H4 (cell line): ENCODE measurements at places on chromosomes 3 and 15. TPM values are rescaled to one million over a fixed set of nuclear protein-coding genes. Genes with fewer than 3 reads are reported as not detected.

- DNase-seq, result no peak
Measured at GRCh38 chr3:56309465-56309864, 158.8 kb downstream of the ERC2 start.

GRCh38 chr15:72671525-72671924, 14.5 kb downstream of the HIGD2B start:
- DNase-seq, result no peak

ERC2 gene
- total RNA-seq, result 0.18 and 1.6 TPM in 2 replicates

DNA sequence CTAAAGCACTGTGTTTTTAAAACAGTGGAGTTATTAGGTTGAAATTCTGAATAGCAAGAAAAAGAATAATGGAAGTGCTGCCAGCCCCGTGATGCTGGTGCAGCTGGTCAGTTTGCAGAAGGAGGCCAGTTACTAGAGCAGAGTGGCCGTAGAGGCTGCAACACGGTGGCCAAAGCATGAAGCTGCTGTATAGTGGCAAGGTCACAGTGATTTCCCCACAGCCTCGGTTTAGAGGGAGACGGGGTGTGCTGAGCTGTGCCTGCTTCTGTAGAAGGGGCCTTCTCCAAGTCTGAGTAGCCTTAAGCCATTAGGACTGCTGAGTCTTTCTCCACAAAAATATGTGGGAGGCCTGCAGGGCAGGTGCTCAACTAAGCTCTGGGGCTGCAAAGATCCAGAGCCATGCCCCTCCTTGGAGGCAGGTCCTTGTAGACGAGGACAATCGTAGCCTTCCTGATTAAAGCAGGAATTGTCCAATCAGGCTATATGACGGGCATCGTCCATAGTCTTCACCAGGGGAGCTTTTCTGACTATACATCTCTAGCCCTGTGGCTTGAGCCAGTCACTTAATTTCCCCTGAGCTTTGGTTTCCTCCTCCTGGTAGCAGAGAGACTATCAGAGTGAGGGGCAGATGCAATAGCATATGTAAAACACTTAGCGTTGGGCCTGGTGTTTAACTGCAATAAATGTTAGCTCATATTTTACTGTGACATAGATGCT, 151.6 kb downstream of the PGPEP1L start:
- no peak for DNase-seq

COL8A1 gene
- total RNA-seq, result 7.3 and 24.3 TPM in 2 replicates

SEMA5B gene
- total RNA-seq, result not detected in 2 replicates

DNA sequence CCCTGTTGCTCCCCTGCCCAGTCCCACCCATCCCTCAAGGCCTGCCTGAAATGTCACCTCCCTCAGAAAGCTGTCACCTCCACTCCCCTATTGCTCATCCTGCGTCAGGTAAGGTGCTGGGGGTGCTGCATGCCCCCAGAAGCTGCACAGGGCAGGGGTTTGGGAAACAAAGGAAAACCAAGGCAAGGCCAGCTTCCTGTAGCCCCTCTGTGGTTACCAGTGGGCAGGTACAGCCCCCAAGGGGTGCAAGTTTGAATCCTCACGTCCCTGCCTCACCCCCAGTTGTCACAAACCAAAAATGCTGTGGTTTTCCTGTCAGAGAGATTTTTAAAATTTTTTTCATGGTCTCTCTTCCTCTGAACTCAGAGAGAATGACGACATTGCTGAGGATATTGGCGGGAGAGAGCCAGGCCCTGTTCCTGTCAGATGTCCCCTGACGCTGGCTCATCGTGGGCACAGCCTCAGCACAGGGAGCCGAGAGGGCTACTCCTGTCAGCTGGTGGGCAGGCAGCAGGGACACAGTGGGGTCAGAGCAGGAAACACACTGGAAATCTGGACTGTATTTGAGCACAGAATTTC, 27.0 kb downstream of the PSTPIP1 start:
- peak; percentile 44 for DNase-seq

- DNase-seq, result no peak
Measured at GRCh38 chr3:74592359-74592758, 22.1 kb downstream of the CNTN3 start.

- DNase-seq, result no peak
Measured at GRCh38 chr3:149965278-149965677, 5.4 kb downstream of the PFN2 start.

DNA sequence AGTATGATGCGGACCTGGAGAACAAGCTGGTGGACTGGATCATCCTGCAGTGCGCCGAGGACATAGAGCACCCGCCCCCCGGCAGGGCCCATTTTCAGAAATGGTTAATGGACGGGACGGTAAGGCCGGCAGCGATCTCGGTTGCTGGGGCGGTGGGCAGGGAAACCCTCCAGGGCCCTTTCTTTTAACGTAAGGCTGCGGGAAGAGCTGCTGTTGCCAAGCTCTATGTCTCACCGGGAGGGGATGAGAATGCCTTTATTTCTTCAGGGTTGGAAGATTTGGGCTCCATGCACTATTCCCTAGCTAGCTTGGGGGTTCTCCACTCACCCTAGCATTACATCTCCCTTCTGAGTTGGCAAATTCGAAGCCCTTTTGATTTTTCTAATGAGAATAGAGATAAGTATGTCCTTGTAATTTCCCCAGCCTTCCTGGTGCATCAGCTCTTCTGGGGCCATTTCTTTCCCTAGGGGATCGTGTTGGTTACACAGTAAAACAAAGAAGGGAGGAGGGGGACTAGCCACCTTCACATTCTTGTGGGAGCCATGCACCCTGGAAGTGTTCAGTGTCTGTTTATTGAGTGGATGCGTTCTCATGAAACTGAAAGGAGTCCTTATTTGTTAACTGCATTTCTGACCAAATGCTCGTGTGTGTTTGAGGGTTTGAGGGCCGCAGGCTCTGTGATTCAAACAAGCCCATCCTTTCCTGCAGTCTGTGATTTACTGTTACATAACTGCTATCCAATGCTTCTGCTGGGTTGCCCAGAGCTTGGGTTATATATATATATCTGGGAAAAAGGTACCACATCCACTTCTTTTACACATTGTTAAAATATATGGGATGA, 982 bp downstream of the TAGLN3 start:
- no peak for DNase-seq

GRCh38 chr3:106809041-106809440, 568.2 kb upstream of the CCDC54 start:
- DNase-seq, result no peak

SLC12A8 gene
- 122 and 126 TPM in 2 replicates for total RNA-seq

GRCh38 chr15:77582763-77583162, 49.9 kb downstream of the LINGO1 start:
- no peak for DNase-seq

DNA sequence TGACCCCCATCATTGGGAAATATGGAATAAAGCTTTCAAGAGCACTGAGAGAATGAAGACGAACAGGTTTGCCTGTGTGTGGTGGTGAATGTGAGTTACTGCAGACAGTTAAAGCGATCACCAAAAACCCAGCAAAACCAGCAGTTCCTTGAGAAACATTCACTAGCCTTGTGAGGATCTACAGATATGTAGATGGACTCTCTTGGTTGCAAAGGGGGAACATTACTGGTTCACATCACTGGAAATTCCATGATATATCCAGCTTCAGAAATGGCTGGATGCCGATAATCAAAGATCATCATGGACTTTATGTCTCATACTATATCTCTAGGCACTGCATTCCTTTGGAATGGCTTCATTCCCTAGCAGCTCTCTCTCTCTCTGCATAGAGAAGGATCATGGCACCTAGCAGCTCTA, 10.2 kb upstream of the HERC1 start:
- DNase-seq, result no peak
